ENCODE measurements at places on chromosomes 5 and 9.

DNA sequence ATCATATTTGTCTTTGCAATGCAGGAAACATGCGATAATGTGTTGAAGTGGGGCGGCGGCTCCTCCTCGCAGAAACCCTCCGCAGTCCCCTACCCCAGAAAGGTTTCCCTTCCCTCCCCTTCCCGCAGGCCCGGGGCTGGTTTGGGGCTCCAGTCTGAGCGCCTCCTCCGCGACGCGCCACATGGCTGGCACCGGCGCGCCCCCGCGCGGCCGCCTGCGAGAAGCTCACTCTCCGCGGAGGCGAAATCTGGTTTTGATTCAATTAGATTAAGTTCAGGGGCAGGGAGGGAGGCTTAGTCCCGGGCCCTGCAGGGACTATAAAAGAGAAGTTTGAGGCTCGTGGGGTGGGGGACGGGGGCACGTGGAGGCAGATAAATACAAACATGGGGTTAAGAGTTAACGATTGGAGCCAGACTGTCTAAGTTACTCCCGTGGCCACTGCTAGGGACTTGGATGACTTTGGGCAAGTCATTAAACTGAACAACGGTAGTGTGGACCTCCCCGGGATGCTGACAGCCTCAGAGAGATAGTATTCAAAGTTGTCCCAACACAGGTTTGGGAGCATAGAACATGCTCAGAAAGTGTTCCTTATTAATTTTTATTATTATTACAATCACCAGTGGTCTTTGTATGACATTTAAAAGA is 69.4 kb downstream of the MSX2 start:
- DNase-seq, result no peak

GRCh38 chr9:126499911-126500599 is 113.7 kb upstream of the LMX1B start:
- no peak for DNase-seq

DNA sequence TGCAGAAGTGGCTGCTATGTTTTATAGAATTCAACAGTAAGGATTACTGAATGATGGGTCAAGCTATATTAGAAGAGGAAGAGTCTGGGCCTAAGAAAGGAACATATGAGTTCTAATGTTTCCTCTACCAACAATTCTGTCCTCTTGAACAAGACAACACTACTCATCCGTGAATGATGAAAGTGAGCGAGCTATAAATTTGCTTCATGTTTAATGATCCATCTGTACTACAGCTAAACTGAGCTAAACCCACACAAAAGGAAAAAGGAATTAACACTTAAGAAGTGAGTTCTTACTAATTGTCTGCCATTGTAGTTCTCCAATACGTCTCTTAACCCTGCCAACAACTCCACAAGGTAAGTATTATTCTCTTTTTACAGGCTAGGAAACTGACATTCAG is 204.4 kb downstream of the GLIS3 start:
- no peak for DNase-seq

- no peak for DNase-seq
These were observed 110.4 kb downstream of the EFNA5 start for GRCh38 chr5:107560377-107560776.

- no peak for DNase-seq
These were observed 476.8 kb upstream of the SMARCA2 start for GRCh38 chr9:1538301-1538700.

GRCh38 chr9:75903785-75904360 is 13.4 kb downstream of the PCSK5 start:
- no peak for DNase-seq

- no peak for DNase-seq
These were observed 8.4 kb downstream of the RALGDS start for GRCh38 chr9:133112663-133113026.

DNA sequence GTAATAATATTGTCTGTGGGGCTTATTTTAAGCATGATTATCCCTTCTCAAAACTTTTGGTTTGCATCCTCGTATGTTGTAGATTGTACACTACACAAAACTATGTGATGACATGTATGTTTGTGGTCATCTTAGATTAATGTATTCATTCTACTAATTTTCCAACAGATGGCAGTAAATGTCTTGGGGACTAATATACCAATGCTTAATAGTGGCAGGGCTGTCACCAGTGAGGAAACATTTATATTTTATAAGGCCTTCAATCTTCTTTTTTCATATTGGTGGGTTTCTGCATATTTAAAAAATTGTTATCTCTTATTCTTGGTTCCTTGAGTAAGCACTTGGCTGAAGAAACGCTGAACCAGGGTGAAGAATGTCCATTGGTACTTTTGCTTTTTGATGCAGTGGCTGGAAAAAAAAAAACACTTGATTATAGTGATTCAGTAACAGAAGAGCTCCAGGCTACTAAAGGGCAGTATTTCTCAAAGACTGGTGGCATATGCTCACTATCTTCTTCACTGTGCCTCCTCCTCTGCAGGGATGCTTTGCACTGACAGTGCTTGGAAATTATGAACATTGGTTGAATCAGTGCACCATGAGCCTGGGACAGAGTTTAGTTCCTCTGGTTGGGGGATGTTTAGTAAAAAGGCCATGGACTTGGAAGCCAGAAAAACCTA is 530.3 kb downstream of the RASEF start:
- no peak for DNase-seq

All from GM12864 (cell line).